CD4-positive, alpha-beta T cell treated with Interleukin-21 for 1 hour (primary cell): ENCODE measurements at places on chromosomes 3 and 15.

- peak; percentile 14 for DNase-seq
Measured at GRCh38 chr3:197802779-197803459, 11.9 kb downstream of the LRCH3 start.

DNA sequence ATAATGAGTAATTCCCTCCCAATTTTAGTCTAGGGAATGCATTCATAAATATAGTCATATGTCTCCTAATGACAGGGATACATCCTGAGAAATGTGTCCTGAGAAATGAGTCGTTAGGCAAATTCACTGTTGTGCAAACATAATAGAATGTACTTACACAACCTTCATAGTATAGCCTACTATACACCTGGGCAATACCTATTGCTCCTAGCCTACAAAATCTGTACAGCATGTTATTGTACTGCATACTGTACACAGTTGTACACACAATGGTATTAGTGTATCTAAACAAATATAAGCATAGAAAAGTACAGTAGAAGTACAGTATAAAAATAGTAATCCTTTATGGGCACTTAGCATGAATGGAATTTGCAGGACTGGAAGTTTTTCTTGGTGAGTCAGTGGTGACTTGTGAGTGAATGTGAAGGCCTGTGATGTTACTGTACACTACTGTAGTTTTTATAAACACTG lies 6.6 kb downstream of the DTWD1 start:
- DNase-seq: no peak

- DNase-seq: no peak
Measured at GRCh38 chr15:78995921-78996893, 51.4 kb upstream of the CTSH start.

GRCh38 chr3:50274371-50275104 lies 4.3 kb upstream of the LSMEM2 start:
- DNase-seq: peak; percentile 72

DNA sequence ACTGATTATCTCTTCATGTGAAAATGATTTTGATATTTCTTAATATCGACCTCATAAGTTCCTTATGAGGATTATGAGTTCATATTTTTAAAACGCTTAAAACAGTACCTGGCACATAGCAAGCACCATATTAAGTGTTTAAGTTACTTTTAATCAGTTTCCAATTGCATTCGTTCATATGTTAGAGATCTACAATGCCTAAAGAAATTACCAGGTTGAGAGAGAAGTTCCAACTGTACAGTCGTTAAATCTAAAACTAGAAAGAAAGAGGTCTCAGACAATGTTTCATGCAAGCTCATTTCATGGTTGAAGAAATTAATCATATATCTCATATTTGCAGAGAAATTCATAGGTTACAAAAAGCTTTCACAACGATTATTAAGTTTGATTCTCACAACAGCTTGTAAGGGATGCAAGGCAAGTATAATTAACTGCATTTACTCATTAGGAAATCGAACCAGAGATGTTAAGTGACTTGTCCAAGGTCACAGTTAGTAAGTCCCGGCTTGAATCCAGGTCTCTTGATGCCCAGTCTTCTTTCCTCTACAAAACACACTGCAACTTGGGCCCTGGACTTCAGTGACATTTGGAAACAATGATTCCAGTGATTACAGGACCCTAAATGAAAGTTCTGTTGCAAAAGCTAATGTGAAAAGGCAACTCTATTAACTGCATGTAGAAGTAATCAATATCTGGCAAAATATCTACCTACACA lies 1.3 kb downstream of the MYO5A start:
- DNase-seq: no peak
